ENCODE measurements at places on chromosomes 2 and 18.

GRCh38 chr2:96895746-96896651 lies 26.1 kb upstream of the SEMA4C start:
- DNase-seq: no peak

- no peak for DNase-seq
These were observed 82.0 kb downstream of the APOB start for GRCh38 chr2:20961858-20962257.

DNA sequence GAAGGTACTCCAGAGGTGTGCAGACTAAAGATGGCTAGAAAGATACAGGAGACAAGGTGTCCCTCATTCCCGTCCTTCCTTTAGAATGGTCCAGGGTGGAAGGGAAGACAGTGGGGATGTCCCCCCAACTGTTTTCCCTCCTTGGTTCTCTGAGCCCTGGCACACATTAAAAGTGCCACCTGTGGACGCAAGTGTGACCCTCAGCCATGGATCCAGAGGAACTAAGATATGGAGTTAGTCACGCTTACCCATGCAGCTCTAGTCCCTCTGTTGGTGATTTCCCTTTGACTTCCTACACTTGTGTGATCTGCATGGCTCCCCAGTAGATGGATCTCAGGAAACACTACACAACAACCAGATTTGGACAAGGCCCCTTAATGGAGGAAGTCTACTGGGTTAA lies 113.1 kb upstream of the SRD5A2 start:
- no peak for DNase-seq

DNA sequence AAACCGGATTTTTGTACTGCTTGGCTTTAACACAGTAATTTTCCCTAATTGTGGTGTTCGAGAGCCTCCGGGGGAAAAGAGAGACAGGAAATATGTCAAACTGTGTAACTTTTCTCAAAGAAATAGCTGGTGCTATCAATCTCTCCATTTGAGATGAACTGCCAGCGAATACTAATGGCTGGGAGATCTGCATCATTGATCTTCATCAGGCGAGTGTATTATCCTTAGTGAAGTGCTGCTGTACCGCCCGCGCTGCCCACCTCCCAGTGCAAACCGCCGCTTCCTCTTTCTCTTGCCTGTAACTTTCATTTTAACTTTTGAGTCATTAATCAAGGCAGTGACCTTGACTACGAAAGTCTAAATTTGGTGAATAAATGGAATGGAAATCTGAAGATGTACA lies 246.1 kb upstream of the ST6GAL2 start:
- no peak for DNase-seq

GRCh38 chr2:203811491-203812221 lies 55.9 kb upstream of the CTLA4 start:
- DNase-seq: peak; percentile 66

DNA sequence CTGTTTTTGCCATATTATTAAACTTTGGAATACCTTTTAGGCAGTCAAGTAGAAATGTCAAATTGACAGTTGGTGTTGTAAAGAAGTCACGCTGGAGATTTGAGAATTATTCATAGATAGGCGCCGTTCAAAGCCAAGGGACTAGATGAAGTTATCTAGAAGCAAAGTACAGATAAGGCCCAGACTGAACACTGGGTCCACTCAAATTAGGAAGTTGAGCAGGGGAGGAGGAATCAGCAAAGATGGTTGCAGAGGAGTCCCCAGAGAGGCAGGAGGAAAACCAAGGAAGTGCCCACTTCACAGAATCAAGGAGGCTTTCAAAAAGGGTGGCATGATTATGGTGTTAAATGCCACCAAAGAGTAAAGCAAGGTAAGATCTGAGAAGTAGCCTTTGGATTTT lies 9.6 kb upstream of the ALS2 start:
- no peak for DNase-seq

DNA sequence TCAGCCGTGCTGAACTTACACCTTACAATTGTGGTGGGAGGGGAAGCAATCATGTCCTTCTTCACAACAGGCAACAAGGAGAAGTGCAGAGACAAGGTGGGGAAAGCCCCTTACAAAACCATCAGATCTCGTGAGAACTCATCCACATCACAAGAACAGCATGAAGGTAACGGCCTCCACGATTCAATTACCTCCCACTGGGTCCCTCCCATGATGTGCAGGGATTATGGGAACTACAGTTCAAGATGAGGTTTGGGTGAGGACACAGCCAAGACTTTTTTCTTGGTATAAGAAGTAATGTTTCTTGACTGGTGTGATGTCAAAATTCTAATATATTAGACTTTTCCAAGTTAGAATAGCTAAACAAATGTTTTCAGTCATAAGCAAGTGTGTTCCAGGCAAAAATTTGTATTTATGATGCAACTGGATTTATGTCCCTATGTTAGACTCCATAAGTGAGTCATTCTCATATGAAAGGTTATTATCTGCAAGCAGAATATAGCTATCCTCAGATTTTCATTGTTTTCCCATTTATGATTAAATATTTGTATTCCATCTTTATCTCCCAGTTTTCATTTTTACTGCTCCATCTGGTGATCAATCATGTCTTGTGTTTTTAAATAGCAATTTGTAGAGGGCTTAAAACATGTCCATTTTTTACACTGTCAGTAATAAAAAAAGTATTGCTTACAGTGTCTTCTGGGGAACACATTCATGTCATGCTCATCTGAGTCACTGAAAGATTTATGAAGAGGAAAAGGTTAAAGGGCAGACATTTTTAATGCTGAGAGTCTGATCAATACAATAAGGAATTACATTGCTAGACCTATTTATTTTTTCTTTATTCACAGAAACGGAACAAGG lies 995.2 kb upstream of the CDH2 start:
- no peak for DNase-seq

DNA sequence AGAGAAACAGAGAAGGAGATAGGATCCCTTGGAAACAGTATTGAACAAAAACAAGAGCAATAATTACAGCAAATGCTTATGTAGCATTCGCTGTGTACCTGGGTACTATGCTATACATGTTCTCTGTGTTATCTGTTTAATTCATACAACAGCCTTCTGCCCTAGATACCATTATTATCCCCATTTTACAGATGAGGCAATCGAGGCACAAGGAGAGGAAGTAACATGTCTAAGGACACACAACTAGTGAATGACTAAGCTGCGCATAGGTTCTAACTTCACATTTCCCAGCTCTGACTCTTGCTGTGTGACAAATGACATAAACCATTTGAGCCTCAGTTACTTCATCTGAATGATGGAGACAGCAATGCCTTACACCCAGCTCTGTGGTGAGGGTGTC lies 70.5 kb downstream of the VSNL1 start:
- DNase-seq: no peak

DNA sequence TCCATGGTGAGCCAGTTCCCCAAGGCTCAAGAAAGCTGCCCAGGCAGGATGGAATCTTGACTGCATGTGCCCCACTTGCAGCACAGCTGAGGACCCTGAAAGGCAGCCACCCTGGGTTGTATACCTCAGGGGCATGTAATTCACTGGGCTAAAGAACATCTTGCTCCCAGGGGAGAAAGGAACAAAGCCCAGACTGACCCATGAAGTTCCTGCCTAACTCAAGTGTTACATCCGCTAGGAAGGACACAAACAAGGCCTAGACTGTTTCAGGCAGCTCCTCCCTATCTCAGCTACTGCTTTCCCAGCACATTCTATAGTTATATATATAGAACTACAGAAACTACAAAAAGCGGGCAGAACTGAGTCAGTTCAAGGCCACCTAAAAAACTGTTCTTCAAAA lies 69.0 kb downstream of the RBM43 start:
- no peak for DNase-seq

DNA sequence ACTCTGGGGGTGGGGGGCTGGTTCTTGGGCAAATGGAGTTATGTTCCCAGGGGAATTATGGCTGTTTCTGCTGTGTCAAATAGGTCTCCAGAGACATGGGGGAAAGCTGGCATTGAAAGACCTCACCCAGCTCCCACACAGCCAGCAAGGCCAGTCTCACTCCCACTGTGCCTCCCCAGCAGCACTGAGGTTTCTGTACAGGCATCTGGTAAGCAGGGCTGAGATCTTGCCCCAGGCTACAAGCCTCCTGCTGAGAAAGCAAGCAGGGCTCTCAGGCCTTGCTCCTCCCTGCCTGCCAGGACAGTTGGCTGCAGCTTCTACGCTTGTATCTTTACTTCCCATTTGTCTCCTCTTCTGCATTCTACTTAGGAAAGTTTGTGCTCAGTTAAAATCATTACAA lies 50.5 kb upstream of the FHOD3 start:
- DNase-seq: no peak

GRCh38 chr2:23934259-23934658 lies 6.0 kb upstream of the UBXN2A start:
- DNase-seq: no peak

DNA sequence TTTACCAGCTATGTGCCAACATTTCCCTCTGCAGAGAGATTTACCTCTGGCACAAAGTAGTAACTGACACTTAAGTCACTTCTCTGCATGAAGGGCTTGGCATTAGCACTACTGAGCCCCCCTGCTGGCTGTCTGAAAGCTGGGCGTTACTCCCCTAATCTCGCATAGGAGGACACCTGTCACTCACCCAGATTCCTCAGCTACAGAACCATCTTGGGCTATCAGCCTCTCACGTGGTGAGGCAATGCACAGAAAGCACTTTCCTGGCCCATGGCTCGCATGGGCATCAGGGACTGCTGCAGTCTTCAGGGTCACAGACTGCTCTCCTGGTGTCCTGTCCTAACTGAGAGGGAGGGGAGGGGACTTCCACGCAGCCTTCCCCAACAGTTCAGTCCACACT lies 12.0 kb downstream of the SERPINE2 start:
- no peak for DNase-seq

GRCh38 chr2:119748135-119748534 lies 11.6 kb upstream of the PTPN4 start:
- DNase-seq: no peak

GRCh38 chr2:160838691-160839090 lies 321.5 kb upstream of the TANK start:
- no peak for DNase-seq

DNA sequence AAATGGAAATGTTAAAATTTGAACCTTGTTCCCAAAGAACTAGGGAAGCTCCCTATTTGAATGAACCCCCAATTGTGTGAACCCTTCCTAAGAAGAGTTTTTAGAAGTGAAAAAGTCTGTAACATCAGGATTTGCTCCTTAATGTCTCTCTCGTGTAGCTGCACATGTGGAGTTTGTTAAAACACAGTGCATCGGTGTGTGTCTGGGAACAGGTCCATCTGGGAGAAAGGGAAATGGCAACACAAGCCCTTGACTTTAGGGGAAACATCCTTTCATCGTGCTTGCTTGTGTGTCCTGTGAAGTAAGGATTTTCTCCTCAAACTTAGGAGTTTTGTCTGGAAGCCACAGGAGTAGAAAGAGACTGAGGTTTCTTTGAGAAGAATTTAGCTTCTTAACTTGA lies 203.9 kb downstream of the PRKCE start:
- DNase-seq: no peak

DNA sequence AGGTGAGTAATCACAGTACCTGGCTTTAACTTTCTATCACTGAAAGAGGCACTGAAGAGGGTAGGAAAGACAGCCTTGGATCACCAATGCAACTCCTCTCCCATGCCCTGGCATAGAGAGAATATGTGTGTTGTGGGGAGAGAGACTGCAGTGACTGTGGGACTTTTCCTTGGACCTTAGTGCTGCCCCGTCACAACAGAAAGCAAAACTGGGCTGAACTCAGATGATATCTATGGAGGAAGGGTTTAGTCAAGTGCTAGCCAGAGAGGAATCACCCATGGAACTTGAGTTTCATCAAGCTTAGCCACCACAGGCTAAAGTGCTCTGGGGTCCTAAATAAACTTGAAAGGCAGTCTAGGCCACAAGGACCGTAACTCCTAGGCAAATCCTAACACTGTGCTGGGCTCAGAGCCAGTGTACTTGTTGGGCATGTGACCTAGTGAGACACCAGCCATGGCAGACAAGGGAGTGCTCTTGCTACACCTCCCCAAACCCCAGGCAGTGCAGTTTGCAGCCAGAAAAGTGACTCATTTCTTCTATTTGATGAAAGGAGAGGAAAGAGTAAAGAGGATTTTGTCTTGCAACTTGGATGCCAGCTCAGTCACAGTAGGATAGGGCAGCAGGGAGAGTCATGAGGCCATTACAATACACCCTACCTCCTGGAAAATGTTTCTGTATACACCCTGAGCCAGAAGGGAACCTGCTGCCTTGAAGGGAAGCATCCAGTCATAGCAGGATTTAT lies 105.8 kb upstream of the SPOPL start:
- no peak for DNase-seq

- DNase-seq: no peak
These were observed 82.5 kb upstream of the STPG4 start for GRCh38 chr2:47237375-47238334.

DNA sequence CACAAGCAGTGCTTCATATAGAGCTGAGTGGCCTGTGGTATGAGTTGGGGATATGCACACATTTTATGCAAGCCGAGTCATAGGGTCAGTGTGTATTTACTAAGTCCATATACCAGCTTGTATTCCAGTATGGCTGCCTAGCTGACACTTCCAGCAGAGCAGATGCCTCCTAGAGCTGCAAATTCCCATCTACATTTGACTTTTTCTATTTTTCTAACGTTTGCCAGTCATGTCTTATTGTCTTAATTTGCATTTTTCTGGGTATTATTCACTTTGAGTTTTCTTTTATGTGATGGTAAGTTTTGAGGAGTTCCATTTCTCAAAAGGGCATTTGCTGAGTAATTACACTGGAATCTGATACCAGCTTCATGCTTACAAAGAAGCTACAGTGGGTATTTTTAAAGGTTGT lies 334.5 kb upstream of the CDH2 start:
- DNase-seq: no peak

DNA sequence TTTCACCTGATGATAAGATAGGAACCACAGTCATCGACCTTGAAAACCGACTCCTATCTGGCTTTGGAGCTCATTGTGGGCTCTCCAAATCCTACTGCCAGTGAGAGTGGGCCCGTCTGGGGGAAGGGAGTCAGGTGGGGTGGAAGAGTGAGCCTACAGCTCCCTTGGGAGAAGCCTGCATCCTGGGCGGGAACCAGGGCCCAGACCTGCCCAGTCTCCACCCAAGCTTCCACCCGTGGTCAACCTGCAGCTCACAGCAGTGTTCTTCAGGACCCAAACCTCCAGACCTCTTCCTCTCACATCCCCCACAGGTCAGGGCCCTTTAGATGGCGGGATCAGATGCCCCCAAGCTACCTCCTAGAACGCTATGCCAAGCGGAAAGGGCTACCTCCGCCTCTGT lies 40.2 kb downstream of the LMAN2L start:
- DNase-seq: no peak

- no peak for DNase-seq
These were observed 2.0 kb downstream of the NBEAL1 start for GRCh38 chr2:203016716-203017115.

DNA sequence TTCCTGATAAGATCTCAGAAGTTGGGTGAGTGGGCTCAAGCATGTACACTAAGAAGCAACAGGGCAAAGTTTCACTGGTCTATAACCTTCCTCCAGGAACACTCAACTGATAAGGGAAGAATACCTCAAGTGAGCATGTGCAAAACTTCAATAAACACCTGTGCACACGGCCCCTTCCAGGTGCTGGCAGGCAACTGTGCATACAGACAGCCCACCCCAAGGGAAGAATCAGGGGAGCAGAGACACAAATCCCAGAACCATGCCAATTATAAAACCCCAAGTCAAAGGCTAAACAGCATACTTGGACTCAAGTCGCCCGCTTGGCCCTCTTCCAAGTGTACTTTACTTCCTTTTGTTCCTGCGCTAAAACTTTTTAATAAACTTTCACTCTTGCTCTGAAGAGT lies 85.9 kb upstream of the RTN4 start:
- no peak for DNase-seq

- DNase-seq: no peak
These were observed 207.0 kb upstream of the CCDC68 start for GRCh38 chr18:55166260-55166598.

- DNase-seq: no peak
These were observed 21.7 kb downstream of the LBH start for GRCh38 chr2:30252723-30253701.

GRCh38 chr2:226836548-226836885 lies 663 bp downstream of the RHBDD1 start:
- no peak for DNase-seq

All from CD4-positive, alpha-beta T cell treated with Interleukin-21 for 1 hour (primary cell).